Suppressor macrophage (primary cell): ENCODE measurements at places on chromosomes 12 and 14.

DNA sequence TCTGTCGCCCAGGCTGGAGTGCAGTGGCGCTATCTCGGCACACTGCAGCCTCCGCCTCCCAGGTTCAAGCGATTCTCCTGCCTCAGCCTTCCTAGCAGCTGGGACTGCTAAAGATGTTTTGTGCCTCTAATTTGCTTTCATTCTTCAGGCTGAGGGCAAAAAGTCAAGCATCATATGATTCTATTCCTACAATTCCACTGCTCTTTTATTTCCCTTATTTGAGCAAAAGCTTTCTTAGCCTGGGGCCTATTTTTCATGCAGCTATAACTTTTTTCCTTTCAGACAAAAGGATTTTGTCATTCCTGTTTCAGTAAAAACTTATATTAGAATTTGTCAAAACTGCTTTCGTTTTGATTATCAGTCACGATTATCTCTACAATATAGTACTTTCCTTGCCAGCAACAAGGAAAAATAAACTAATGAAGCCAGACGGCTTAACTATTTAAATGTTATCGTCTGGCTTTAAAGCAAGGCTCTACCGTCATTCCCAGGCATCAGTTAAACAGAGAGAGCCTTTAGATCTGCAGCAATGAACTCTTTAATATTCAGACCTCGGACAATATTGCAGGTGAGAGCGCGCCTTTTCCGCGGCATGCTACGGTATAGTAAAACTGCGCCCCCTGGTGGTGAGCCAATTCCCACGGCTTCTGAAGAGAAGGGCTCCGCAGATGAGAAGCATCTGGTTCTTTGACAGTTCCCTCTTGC is 1.4 kb upstream of the SLC2A13 start:
- DNase-seq, result peak; percentile 81

DNA sequence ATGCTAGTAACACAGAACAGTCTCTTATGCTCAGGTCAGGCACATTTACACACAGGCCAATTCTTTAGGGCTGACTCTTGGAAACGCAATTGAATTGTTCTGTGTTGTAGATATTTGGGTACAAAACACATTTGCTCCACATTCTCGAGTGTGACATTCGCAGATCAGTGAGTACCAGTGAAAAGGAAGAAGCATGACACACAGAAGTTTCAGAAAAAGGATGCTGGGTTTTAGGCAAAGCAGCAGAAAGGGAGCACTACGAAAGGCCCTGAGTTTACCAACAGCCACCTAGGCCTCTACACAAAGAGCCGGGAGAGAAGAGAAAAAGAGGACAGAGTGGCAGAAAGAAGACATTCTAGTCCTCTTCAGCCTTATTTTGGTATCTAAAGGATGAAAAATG is 254.4 kb upstream of the BTG1 start:
- DNase-seq, result no peak

DNA sequence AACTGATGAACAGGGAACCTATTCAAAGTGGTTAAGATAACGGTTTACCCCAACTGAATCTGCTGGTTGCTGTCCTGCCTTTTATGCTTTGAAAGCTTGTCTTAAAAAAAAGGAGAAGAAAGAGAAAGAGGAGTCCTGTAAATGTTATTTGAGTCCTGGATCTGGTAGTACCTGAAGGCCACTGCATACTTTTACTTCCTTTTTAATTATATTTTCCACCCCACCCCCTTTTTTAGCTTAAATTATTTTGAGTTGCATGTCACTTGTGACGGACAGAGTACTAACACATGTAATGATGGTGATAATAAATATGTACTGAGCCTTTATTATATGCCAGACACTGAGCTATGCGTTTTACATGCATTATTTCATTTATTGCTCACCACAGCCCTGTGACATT is 2.5 kb upstream of the AMIGO2 start:
- DNase-seq, result no peak

- peak; percentile 16 for DNase-seq
Measured at GRCh38 chr12:67517181-67517887, 131.2 kb upstream of the DYRK2 start.

DNA sequence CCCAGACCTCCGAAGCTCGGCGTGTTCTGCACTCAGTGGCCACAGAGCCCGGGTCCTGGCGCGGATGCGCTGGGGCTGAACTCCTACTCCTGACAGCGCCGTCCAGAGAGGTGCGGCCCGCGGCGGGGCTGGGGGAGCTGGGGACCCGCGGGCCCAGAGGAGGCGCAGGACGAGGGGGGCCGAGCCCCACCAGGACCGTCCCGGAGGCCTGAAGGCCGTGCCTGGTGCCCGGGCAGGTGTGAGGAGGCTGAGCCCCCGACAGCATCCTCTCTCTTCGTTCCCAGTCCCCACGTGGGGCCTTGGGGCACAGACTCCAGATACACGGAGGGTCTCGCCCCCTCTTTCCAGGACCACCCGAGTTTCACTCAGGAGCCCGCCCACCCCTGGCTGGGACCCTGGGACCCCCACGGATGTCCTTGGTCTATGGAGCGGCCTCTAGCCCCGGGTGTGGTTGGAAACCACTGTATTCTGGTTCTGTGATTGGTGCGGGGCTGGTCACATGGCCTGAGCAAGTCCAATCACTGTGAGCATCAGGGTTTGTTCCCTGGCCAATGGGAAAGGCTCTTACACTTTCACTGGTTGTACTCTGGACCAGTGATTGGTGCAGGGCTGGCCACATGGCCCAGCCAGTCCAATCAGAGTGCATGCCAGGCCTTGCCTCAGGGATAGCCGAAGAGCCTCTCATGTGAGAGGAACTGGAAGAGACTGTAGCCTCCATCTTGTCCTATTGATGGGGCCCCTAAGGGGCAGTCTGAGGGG is 217.6 kb upstream of the SFSWAP start:
- no peak for DNase-seq

GRCh38 chr12:131893605-131894312 is 663 bp upstream of the ULK1 start:
- DNase-seq, result peak; percentile 20

DNA sequence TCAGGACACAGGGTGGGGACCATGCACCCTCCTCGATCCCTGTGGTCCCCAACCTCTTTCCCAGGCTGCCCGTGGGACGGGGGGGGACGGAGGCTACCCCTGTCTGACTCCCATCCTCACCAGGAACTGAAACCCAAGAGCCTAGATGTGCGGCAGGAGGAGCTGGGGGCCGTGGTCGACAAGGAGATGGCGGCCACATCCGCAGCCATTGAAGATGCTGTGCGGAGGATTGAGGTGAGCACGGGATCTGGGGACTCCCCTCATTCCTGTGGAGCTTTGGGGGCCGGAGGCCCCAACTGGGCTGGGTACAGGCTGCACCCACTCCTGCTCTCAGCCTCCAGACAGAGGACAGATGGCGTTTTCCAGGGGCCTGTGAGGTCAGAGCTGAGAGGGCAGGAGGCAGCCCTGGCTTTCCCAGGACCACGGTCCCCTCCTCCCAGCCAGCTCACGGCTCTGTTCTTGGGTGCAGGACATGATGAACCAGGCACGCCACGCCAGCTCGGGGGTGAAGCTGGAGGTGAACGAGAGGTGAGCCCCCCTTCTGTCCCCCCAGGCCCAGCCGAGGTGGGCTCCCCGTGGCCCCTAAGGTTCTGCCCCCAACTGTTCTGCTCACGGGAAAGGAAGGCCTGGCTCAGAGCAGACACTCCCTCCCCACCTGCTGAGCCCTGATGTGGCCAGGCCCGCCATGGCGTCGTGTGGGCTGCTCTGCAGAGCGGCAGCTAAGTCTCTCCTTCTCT is 24.2 kb downstream of the HIP1R start:
- DNase-seq, result no peak

DNA sequence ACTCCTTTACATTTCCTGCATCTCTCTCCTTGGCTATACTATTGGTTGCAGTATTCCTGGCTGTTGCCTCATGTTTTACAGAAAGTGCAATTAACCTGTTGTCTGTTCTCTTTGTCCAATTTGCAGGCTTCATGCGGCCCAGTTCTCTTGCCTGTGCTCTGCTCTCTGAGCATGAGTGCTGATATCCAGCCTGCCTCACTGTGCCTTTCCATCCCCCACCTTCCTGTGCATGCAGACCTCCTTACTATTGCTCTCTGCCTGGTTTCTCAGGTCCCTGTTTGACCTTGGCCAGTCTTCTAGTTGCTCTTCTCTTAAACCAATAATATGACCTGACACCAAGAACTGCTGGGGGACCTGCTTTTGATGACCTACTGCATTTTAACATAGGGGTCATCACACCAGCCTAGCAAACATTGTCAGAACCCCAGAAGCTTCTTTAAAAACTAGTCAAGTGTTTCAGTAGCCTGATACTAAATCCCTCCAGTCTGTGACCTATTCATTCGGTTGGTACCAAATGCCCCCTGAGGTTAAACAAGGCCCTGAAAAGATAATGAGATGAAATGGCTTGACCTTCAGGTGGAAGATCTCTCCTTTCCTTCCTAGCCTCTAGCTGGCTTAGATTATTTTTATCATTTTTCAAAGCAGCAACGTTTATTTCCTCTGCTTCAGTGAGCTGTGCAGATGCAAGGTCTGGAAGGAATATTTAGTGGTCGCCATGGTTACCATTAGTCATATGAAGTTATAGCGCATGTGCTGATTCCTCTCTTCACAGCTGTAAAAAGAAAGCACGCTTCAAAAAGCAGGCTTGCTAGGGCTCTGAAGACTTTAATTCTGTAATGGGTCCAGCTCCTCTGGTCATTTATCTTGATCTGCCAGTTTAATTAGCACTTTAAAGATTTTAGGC is 216.5 kb downstream of the PHLDA1 start:
- peak; percentile 55 for DNase-seq

GRCh38 chr14:74942181-74942580 is 13.2 kb downstream of the PGF start:
- DNase-seq, result no peak
